ENCODE measurements at places on chromosomes 4 and X. TPM values are rescaled to one million over a fixed set of nuclear protein-coding genes. Genes with fewer than 3 reads are reported as not detected.
A peak's percentile ranks its signal among the peaks of the same experiment; 100 is the strongest.

The N4BP2 gene
- total RNA-seq: 9.8 TPM

DNA sequence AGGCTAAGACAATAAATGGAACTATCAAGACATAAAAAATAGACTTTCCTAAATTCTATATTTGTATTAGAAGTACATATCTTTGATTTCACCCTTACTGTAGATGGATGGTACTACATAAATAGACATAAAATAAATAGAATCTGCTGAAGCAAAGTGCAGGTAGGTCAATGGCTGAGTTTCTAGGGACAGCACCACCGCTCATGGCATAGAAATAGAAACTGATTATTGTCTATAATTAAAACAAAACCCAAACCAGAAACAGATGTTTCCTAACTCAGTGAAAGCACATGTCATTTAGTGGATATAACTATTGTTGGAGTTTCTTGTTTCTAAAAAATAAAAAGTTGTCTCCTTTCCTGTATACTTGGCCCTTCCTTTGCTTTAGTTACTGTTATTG lies 387.3 kb upstream of the ADGRL3 start:
- DNase-seq: no peak
- no peaks in the 10 kb centered on the region for H3K36me3 ChIP-seq
- H3K27ac ChIP-seq: no peak overlapping the region
- no peaks in the 10 kb centered on the region for H3K27me3 ChIP-seq

GRCh38 chr4:184451726-184452125 lies 22.6 kb downstream of the IRF2 start:
- no peak for DNase-seq
- H3K27me3 ChIP-seq: no peaks in the 10 kb centered on the region
- no peak overlapping the region for H3K4me3 ChIP-seq

DNA sequence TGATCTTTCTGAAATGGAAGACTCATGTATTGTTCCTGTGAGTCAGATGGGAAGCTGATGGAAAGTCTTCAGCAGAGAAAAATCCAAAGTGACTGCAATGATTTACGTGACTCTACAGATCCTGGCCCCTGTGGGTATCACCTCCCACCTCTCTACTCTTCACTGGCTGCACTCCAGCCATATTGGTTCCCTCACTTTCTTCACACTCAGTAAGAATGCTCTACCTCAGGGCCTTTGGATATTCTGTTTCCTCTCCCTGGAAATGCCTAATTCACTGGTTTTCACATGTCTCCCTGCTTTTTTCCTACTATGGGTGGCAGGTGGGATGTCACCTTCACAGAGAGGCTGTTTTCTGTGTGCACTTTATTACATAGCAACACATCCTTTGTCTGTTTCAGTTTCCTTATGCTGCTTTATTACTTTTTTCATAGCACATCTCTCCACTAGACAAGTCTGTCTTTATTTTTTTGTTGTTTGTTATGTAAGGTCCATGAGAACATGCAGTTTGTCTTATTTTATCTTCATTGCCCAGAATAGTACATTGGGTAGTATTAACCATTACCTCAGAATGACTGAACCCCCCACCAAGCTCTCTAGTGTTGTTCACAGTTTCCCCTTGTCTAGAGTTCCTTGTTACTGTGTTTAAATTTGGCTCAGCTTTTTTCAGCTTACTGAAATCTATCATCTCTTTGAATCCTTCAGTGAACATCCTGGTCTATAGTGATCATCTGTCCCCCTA lies 57.6 kb upstream of the CLNK start:
- H3K4me3 ChIP-seq: no peak overlapping the region
- H3K36me3 ChIP-seq: no peaks in the 10 kb centered on the region
- H3K27me3 ChIP-seq: no peaks in the 10 kb centered on the region
- no peak for DNase-seq

The PABPC1L2A gene
- not detected for total RNA-seq

The GPR173 gene
- total RNA-seq: 1.3 TPM

- H3K4me3 ChIP-seq: no peak overlapping the region
- no peaks in the 10 kb centered on the region for H3K36me3 ChIP-seq
- no peaks in the 10 kb centered on the region for H3K4me1 ChIP-seq
- no peak overlapping the region for H3K27ac ChIP-seq
- DNase-seq: no peak
- H3K27me3 ChIP-seq: no peaks in the 10 kb centered on the region
These were observed 330.4 kb upstream of the SFRP2 start for GRCh38 chr4:154119317-154119716.

DNA sequence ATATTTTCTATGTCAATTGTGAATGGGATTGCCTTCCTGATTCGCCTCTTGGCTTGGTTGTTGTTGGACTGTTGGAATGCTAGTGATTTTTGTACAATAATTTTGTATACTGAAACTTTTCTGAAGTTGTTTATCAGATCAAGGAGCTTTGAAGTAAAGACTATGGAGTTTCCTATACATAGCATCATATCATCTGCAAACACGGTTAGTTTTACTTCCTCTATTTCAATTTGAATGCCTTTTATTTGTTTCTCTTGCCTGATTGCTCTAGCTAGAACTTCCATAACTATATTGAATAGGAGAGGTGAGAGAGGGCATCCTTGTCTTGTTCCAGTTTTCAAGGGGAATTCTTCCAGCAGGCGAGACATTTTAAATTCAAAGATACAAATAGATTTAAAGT lies 226.5 kb downstream of the FBXO8 start:
- no peaks in the 10 kb centered on the region for H3K4me1 ChIP-seq
- H3K27ac ChIP-seq: no peak overlapping the region
- DNase-seq: no peak
- no peaks in the 10 kb centered on the region for H3K27me3 ChIP-seq
- no peaks in the 10 kb centered on the region for H3K36me3 ChIP-seq

The TKTL2 gene
- total RNA-seq: not detected

DNA sequence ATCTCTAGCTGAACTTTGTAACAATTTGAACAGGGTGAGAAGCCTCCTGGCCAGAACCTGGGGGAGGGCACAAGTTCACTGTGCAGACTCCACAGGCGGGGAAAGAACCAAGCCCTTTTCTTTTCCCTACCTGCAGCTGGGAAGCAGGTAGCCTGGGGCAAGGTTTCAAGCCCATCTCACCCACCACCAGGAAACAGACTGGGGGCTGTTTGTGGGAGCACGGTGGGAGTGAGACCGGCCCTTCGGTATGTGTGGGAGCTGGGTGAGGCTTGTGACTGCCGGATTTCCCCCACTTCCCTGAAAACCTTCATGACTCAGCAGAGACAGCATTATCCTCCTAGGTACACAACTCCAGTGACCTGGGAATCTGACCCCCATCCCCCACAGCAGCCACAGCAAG lies 211.7 kb downstream of the ZNF674 start:
- H3K4me3 ChIP-seq: no peak overlapping the region
- DNase-seq: no peak
- no peaks in the 10 kb centered on the region for H3K36me3 ChIP-seq
- H3K27ac ChIP-seq: no peak overlapping the region

The NUP62CL gene
- total RNA-seq: 0.78 TPM

- no peak overlapping the region for H3K27ac ChIP-seq
- no peaks in the 10 kb centered on the region for H3K27me3 ChIP-seq
- H3K36me3 ChIP-seq: no peaks in the 10 kb centered on the region
- H3K4me1 ChIP-seq: no peaks in the 10 kb centered on the region
- peak; percentile 70 for DNase-seq
- H3K4me3 ChIP-seq: no peak overlapping the region
These were observed 601 bp upstream of the FGFBP2 start for GRCh38 chr4:15963576-15963975.

The KANTR gene
- 12.6 TPM for total RNA-seq

GRCh38 chrX:46263494-46263893 lies 281.7 kb downstream of the ZNF674 start:
- H3K36me3 ChIP-seq: no peaks in the 10 kb centered on the region
- H3K4me3 ChIP-seq: no peak overlapping the region
- no peaks in the 10 kb centered on the region for H3K27me3 ChIP-seq
- H3K4me1 ChIP-seq: no peaks in the 10 kb centered on the region

DNA sequence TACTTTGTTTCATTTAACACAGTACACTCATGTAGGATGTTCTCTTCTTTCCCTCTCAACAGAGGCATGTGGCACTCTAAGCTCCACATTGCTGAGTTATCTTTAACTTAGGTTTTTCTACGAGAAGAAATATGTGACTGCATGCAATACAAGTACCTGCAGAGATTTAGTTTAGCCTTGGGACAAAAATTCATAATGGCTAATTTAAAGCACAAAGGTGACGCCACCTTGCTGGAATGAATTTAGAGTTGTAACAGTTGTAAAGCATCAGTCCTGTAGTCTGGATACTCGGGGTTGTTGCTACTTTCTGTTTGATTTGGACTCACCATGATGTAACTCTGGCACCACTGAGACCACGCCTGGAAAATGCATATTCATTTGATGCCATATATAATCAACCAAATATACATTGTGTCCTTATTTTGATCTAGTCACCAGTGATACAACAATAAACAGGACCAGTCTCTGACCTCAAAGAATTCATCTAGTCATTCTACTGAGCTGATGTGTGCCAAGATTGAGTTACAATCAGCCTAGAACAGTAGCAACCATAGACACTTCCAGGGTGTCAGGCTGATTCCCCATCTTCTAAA lies 451.0 kb upstream of the ZFP42 start:
- H3K27me3 ChIP-seq: no peaks in the 10 kb centered on the region
- no peak for DNase-seq
- H3K36me3 ChIP-seq: no peaks in the 10 kb centered on the region
- no peak overlapping the region for H3K27ac ChIP-seq

The SYNPO2 gene
- total RNA-seq: 38.9 TPM

The SORBS2 gene
- total RNA-seq: 44.9 TPM

DNA sequence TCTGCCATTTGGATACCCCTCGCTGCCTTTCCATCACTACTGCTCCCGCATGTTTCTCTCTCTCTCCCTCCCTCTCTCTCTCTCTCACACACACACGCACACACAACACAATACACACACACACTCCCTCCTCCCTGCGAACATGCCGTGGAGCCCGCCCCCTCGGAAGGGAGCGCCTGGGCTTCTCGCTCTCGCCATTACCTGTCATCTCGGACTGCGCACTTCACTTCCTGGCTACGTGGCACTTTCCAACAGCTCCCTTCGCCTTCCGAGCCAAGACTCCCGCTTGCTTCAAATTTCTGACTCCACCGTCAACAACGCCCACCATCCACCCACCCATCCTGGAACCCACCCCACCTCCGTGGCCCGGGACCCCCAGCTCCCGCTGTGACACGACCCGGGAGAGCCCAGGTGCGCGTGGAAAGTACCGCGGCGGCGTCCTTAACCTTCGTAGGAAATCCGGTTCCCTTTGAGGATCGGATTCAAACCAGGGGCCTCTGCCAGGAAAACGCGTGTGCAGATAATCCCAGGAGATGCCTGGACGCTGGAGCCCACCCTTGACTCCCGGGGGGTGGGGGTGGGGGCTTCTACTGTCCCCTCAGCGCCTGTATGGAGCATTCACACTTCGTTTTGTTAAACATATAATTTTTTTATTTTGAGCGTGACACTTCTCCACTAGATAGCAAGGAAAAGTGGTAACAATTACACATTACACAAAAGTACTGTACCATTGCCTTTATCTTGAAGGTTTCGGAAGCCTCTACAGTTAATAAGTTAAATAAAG lies 12.5 kb downstream of the ARX start:
- no peak for DNase-seq
- H3K4me1 ChIP-seq: peaks cover 9% of the 10 kb centered on the region
- no peak overlapping the region for H3K4me3 ChIP-seq
- peaks cover 33% of the 10 kb centered on the region for H3K27me3 ChIP-seq
- no peaks in the 10 kb centered on the region for H3K36me3 ChIP-seq
